Activated CD8-positive, alpha-beta memory T cell treated with anti-CD3 and anti-CD28 coated beads, Interleukin-2, amount 50 U/mL, for 48 hours (primary cell): ENCODE measurements at places on chromosomes 7 and 10.

DNA sequence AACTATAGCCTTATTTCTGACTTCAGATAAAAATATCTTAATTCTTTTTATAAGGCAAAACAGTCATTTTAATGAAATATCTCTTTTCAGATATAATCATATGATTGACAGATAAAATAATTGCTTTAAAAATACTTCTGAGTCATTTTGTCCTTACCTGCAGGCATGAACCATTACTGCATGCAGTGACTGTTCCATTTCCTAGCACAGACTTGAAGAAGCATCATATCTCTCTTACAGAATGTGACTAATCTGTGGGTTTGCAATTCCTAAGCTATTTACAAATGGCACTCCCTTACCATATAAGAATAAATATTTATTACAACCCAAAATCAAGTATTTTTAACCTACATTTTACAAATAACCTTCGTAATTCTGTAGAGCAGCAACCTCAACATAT is 120.7 kb downstream of the SRPK2 start:
- DNase-seq, result no peak

DNA sequence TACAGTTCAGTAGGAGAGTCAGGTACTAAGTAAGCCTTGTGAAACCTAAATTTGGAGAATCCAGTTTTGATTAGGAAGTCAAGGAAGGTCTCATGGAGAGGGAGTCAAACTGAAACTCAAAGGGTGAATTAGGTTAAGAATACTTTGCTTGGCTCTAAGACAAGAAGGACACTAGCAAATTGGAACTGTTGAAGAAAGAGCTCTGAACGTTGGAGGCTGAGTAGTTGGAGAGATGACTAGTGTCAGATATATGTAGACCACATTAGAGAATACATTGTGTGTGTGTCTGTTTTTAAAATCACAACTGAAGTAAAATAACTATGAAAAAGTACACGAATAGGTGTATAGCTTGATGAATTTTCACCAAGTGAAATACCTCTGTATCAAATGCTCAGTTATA is 6.3 kb downstream of the VPS26A start:
- no peak for DNase-seq

DNA sequence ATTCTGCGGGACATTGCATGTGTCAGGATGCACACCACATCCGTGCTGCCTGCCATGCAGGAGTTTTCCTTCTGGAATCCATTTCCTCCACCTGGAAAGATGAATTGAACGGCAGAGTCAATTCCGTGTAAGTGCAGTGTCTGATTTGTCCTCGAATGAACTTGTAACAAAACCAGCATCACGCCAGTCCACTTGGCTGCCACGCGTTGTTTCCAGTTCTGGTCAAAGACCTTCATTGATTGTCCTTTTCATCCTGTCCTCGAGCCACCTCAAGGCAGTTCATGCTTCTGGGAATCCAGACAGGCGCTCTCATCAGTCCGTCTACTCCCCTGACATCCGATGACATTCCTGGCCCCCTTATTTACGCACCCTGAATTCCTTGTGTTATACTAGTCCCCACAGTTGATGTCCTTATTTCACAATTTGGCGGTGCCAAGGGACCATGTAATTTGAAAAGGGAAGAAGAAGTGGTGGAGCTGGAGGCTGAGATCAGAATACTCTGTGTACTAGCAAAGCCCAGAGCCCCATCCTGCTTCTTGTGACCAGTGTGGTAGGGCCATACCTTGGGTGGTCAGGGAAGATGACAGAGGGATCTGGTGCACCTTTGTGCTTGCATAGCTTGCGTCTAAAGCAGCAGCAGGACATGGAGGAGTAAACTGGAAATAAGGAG is 502.2 kb downstream of the PLXNA4 start:
- no peak for DNase-seq

GRCh38 chr7:102009628-102010027 is 192.2 kb downstream of the CUX1 start:
- DNase-seq, result no peak

GRCh38 chr10:60801522-60801921 is 23.2 kb downstream of the CDK1 start:
- no peak for DNase-seq

GRCh38 chr7:90720984-90721760 is 125.1 kb downstream of the CDK14 start:
- no peak for DNase-seq

- no peak for DNase-seq
These were observed 64.7 kb downstream of the CREB5 start for GRCh38 chr7:28477041-28477442.

GRCh38 chr10:93272884-93273675 is 199.4 kb downstream of the CYP26A1 start:
- DNase-seq, result no peak

DNA sequence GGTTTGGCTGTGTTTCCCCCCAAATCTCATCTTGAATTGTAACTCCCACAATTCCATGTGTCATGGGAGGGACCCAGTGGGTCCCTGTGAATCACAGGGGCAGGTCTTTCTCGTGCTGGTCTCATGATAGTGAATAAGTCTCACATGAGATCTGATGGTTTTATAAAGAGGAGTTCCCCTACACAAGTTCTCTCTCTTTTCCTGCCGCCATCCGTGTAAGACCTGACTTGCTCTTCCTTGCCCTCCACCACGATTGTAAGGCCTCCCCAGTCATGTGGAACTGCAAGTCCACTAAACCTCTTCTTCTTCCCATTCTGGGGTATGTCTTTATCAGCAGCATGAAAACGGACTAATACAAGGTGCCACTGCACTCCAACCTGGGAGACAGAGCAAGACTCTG is 329.2 kb downstream of the TNS3 start:
- no peak for DNase-seq

GRCh38 chr10:48365668-48366067 is 59.2 kb downstream of the MAPK8 start:
- no peak for DNase-seq

DNA sequence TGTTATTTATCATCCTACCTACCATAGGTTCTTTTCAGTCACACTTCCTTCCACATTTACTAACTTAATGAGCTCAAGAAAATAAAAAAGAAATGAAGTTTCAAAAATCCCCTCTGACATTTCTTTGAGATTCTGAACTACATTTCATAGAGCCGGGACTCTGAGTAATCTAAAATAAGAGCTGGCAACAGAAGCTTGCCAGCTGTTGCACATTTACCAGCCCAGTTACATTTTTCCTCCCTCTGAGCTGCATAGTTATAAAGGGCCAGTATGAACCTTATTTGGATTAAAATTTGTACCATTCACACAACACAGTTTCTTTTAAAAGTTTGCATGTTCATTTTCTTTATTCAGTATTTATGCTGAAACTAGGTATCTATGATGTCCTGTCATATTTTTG is 119.5 kb upstream of the CAV2 start:
- DNase-seq, result no peak

DNA sequence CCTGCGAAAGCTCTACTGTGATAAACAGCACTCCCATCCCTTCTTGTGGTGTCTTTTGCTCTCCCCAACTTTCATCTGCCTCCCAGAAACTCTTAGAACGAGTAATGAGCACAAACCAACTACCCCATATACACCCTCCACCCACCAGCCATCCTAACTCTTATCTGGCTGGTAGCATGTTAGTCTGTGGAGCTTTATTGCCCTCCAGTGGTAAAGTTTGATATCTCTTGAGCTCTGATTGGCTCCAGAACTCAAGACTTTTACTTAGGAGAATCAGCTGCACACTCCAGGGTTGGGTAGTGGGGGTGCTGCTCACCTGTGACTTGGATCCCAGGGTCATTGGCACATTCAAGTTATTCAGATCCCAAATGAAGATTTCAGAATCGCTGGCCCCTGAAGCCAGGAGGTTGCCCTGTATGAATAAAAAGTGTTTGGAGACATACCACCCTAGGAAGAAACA is 10.9 kb downstream of the SEC31B start:
- DNase-seq, result no peak

GRCh38 chr10:34544400-34544799 is 270.7 kb downstream of the PARD3 start:
- DNase-seq, result no peak
